ENCODE measurements at places on chromosomes 12 and 14.

DNA sequence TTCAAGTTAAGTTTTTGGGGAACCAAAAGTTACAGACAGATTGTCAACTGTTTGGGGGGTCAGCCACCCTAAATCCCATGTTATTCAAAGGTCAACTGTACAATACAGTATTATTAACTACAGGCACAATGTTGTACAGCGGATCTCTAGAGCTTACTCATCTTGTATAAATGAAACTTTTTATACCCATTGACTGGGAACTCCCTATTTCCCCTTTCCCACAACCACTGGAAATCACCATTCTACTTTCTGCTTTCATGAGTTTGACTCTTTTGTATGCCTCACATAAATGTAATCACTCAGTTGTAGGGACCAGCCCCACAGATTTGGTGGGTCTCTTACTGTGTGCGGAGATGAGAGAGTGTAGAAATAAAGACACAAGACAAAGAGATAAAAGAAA, 57.8 kb downstream of the SLCO1B3 start:
- DNase-seq = no peak

DNA sequence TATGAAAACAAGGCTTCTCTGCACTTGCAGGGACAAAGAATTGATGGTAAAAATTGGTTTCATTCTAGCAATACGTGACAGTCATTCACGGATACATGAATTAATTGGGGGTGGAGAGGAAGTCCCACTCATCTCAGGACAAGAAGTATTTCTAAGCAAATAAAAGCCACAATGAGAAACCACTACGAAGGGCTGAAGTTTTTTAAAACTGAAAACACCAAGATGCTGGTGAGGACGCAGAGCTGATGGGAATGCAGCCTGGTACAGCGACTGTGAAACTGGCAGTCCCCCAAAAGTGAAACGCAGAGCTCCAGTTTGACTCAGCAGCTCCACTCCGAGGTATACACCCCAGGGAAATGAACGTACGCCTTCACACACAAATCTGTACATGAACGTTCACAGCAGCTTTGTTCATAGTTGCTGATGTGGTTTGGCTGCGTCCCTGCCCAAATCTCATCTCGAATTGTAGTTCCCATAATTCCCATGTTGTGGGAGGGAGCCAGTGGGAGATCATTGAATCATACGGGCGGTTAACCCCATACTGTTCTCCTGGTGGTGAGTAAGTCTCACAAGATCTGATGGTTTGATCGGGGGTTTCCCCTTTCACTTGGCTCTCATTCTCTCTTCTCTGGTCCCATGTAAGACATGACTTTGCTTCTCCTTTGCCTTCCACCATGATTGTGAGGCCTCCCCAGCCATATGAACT, 89.0 kb downstream of the SCARB1 start:
- no peak for DNase-seq

GRCh38 chr14:59337141-59337611, 128.0 kb downstream of the GPR135 start:
- DNase-seq = no peak

DNA sequence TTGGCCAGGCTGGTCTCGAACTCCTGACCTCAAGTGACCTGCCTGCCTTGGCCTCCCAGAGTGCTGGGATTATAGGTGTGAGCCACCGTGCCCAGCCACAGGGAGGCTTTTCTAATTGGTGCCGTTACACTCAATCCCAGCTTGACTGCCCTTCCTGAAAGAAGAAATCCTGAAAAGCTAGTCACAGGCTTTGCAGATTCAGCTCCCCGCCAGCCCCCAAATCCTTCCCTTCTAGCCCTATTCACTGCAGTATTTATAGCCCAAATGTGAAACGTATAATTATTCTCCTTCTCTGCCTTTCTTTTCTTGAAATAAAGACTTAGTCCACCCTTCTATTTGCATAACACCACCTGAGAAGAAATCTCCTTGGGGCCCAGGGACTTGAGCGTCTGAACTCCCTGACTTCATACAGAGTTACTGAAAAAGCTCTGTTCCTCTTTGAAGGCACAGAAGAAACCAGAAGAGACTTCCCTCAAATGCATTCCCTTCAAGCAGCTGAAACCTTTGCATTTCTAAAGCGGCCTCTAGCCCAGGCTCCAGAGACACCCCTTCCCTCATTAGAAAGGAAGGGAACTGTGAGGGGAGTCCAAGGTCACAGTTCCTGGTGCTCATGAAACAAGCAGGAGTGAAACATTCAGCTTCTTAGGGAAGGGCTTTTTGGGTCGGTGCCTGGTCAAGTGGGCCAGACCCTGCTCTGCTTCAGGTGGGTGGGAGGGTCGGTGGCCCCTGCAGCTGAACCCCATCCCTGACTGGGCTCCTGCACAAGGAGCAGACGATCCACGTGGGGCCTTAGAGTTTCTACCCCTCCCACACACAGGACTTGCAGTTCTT, 42.3 kb upstream of the BATF start:
- no peak for DNase-seq

GRCh38 chr12:77001276-77001675, 64.1 kb downstream of the E2F7 start:
- no peak for DNase-seq

- no peak for DNase-seq
Measured at GRCh38 chr14:89443042-89443629, 26.1 kb upstream of the FOXN3 start.

- DNase-seq = no peak
Measured at GRCh38 chr12:67837876-67838275, 151.4 kb upstream of the IFNG-AS1 start.

DNA sequence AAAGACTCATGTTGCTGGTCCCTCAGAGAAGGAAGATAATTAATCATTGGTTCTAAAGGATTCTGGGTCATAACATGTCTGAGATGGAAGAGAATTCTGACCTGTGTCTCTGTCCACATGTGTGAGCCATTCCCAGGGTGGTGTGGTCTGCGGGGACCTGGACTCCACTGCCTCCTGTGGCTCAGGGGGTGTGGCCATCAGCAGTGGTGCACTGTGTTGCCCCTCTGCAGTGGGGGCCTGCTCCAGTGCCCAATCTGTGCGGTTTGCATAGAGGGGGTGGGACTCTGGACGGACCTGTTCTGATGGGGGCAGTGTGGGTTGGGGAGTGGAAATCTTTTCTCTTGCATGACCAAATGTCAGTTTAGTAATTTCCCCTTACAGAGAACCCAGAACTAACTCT, 13.5 kb downstream of the KRT85 start:
- no peak for DNase-seq

GRCh38 chr12:83198291-83199015, 511.7 kb downstream of the TMTC2 start:
- no peak for DNase-seq

DNA sequence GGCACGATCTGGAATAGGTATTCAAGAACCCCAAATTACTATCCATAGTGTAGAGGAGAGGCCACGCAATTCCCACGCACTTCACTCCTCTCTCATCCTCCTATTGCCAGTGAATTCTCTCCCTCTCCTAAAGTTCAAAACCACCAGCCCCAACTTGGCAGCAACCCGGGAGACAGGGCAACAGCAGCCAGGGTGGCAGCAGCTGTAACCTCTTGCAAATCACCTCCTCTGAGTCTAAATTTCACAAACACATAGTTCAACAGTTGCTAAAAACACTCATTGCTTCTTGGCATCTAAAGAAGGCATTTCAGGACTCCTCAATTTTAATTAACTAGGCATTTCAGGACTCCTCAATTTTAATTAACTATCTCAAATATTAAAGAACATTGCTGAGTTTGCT, 37.7 kb upstream of the MANSC4 start:
- DNase-seq = no peak

GRCh38 chr14:63361790-63362189, 43.1 kb upstream of the GPHB5 start:
- DNase-seq = no peak

GRCh38 chr14:72549026-72549425, 344.9 kb downstream of the DPF3 start:
- no peak for DNase-seq

DNA sequence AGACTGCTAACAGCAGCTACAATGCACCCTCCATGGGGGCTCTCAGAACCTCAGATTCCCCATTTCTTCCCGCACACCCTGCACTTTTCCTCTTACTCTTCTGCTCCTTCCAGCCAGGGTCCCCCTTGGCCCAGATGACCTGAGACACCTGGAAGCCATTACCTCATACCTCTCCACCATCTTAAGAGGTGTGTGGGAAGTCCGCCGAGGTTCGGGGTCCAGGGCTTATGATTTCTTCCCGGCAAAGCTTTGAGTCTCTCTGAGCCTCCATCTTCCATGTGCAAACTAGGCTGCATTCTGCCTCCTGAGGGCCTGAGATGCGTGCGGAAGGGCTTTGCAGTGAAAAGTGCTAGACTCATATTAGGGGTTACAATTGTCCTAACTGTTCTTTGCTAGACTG, 5.3 kb downstream of the GSC start:
- DNase-seq = no peak

DNA sequence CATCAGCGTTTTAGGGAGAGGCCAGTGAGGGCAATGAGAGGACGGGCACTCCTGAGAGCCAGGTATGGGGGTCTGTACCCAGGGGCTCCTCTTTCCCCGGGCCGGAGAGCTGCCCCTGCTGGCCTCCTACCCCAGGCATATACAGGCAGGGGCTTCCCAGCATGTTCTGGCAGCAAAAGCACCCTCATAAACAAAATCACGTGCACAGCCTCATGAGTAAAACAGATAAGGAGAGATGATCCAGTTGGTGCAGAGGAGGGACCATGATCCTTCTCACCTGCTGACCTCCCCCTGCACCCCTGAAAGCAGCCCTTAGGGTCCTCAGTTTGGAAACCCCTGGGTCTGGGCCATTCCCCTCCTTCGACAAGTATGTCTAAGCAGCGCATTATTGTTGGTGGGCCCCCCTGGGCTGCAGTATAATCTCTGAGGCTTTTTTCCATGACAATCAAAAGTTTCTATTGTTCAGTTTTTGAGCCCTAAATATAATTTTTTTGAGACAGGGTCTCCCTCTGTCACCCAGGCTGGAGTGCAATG, 5.0 kb upstream of the KRT4 start:
- DNase-seq = no peak

- no peak for DNase-seq
Measured at GRCh38 chr14:102279688-102280348, 25.1 kb downstream of the MOK start.

- no peak for DNase-seq
Measured at GRCh38 chr14:65211341-65211987, 109.1 kb upstream of the MAX start.

- DNase-seq = no peak
Measured at GRCh38 chr14:24966579-24966964, 83.4 kb downstream of the STXBP6 start.

- no peak for DNase-seq
Measured at GRCh38 chr14:27886256-27886655, 880.3 kb upstream of the FOXG1 start.

DNA sequence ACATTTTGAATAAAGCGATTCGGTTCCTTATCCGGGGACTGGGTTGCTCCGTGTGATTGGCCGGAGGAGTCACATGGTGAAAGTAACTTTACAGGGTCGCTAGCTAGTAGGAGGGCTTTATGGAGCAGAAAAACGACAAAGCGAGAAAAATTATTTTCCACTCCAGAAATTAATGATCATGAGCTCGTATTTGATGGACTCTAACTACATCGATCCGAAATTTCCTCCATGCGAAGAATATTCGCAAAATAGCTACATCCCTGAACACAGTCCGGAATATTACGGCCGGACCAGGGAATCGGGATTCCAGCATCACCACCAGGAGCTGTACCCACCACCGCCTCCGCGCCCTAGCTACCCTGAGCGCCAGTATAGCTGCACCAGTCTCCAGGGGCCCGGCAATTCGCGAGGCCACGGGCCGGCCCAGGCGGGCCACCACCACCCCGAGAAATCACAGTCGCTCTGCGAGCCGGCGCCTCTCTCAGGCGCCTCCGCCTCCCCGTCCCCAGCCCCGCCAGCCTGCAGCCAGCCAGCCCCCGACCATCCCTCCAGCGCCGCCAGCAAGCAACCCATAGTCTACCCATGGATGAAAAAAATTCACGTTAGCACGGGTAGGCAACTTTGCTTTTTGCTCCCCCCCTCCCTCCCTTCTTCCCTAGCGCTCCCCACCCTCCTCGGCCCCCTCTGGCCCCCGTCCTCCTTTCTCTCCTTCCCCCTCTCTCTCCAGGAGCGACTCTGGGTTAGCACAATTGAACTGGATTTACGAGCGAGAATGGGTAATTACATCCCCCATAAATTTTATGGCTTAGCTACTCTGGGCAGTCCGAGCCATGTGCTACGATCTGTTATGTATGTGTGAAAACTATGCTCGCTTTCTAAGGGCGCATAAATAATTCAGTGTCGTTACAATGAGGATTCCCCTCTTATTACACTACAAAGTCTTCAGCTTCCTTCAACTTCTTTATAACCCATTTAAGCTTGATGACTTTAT, at the start of gene HOXC4:
Gene HOXC4 (plus strand): TSS at position 85 of the 991 bp plus-strand sequence. CDS start 88 bp downstream, at position 173.
- no peak for DNase-seq

DNA sequence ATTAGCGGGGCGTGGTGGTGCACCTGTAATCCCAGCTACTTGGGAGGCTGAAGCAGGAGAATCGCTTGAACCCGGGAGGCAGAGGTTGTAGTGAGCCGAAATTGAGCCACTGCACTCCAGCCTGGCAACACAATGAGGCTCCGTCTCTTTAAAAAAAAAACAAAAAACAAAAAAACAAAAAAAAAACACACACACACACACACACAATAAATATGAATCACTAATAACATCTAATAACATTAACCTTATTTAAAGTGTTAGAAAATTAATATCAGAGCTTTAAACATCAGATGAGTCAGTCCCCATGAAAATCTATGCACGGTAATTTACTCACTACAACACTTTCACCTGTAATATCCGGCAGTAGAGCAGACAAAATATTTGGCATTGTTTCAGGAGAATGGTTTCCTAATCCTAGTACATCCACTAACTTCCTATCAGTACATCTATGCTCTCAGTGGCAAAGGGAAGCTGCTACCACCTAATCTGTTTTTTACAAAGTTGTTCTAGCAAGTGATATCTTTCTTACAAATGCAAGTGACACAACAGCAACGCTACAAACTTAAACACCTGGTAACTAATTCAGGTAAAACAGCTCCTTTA, 36.2 kb downstream of the MED13L start:
- no peak for DNase-seq

GRCh38 chr14:105473677-105474482, 741 bp upstream of the CRIP2 start:
- peak; percentile 37 for DNase-seq

DNA sequence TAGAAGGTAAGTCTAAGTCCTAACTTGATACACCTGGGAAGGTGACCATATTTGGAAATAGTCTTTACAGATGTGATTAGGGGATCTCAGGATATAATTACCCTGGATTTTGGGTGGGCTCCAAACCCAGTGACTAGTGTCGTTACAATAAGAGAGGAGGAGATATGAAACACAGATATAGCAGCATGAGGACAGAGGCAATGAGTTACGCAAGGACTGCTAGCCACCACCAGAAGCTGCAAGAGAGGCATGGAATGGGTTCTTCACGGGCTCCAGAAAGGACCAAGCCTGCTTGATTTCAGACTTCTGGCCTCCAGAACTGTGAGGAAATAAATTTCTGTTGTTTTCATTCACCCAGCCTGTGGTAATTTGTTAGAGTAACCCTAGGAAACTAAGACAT, 28.6 kb downstream of the FGFR1OP2 start:
- no peak for DNase-seq

All from hematopoietic multipotent progenitor cell treated with erythropoietin and hydrocortisone succinate and interleukin-3 and kit ligand, for 15 days (in vitro differentiated cells).